ENCODE measurements at places on chromosomes 5 and 9.
A peak's percentile ranks its signal among the peaks of the same experiment; 100 is the strongest.

- DNase-seq = no peak
Observed at GRCh38 chr5:157350939-157351801, 85.2 kb downstream of the CYFIP2 start.

DNA sequence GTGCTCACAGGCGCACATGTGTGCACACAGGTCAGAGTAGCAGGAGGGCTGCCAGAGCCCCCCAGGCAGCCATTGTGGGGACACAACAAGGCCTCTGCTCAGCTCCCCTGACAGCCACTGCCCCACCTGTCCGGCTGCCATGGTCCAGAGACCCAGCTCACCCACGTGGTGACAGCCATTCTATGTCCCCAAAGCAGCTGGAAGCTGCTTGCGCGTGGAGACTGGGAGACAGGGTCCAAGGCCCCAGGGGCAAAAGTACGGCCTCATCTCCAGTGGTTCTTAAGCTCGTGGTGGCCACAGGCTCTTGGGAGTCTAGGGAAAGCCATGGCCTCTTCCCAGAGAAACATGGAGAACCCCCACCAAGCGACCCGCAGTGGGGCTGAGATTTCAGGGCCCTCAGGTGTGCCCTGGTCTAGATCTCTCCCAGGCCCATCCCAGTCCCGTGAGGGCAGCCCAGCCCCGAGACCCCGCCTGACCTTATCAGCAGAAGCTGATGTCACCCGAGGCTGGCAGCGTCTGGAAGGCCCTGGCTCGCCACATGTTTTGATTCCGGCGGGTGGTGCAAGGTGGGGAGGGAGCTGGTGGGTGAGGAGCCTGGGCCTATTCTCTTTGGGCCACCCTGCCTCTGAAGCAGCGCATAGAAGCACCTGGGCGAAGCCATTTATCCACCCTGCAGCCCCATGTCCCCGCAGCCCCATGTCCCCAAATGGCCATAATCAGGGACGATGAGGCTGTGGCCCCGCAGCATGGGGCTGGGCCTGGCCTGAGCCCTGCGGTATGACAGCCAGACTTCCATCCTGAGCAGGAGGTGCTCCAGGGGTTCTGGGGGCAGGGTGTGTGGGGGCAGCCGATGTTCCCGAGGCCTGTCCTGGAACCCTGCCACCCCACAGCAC is 31.7 kb downstream of the GLT6D1 start:
- DNase-seq = peak; percentile 4

DNA sequence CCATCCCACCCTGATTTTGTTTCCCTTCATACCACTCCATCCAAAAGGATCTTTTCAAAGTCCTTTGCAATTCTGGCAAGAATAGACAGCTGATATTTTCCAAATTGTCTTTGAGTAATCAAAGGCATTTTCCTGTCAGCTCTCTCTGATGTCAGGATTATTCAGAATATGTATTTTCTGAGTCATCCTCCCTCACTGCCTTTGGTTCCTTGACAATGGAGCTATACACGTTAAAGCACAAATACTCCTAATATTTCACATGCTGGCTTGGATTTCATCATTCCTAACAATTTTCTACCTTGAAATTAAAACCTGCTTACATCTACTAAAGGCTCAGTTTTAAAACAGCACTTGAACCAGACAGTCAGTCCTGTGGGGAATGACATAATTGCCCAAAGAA is 379.4 kb downstream of the GADD45G start:
- DNase-seq = peak; percentile 47

- no peak for DNase-seq
Observed at GRCh38 chr9:97390791-97391406, 21.0 kb upstream of the TDRD7 start.

DNA sequence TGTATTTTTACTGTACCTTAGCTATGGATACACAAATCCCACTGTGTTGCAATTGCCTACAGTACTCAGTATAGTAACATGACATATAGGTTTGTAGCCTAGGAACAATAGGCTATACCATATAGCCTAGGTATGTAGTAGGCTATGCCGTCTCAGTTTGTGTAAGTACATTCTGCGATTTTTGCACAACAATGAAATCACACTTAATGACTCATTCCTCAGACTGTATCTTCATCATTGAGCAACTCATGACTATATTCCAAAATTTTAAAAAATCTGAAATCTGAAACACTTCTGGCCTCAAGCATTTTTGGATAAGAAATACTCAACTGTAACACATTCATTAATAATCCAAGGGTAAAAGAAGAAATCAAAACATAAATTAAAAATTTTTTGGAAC is 666.8 kb upstream of the GRAMD2B start:
- no peak for DNase-seq

GRCh38 chr5:33410221-33410620 is 30.5 kb upstream of the TARS1 start:
- DNase-seq = no peak

Measured in hepatic stellate cell (primary cell).